Activated T-cell treated with anti-CD3 and anti-CD28 coated beads, Interleukin-2, amount 50 U/mL, for 48 hours (primary cell): ENCODE measurements at places on chromosomes 2 and 18.
A peak's percentile ranks its signal among the peaks of the same experiment; 100 is the strongest.

GRCh38 chr2:23378496-23378895 lies 6.5 kb upstream of the KLHL29 start:
- no peak for DNase-seq

- no peak for DNase-seq
Observed at GRCh38 chr2:207397917-207398655, 131.7 kb upstream of the CREB1 start.

- no peak for DNase-seq
Observed at GRCh38 chr2:215705281-215705680, 269.4 kb upstream of the FN1 start.

GRCh38 chr2:30230497-30231211 lies 680 bp upstream of the LBH start:
- peak; percentile 77 for DNase-seq

- no peak for DNase-seq
Observed at GRCh38 chr18:5964996-5965395, 69.7 kb upstream of the TMEM200C start.

GRCh38 chr2:233992513-233993217 lies 57.8 kb upstream of the SPP2 start:
- no peak for DNase-seq

DNA sequence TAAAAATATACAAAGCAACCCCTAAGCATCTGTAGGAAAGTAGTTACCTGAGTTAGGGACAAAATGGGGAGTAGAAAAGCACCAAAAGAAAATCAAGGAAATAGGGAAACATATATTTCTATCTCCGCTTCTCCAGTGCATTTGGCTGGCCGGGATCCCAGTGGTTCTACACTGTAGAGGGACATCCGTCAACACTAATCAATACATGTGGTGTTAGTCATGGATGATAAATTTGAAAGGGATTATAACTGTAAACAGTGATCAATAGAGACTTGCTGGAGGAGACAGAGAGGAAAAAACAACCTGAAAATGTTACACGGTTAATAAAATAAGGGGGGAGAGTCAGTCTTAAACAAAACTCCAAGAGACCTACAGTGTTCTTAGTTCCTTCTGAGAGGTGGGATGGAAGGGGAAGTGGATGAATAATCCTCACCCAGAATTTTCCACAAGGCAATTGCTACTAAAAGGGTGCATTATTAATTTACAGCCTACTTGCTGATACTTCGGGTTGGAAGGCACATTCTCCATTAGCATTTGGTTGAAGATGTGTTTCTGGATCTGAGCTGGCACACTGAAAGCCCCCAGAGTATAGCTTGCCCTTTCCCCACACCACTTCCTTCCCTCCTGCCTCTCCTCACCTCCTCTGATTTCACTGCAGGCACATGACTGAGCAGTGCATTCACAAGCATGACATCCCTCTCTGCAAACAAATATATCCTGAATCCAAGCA lies 530.0 kb downstream of the BCL11A start:
- DNase-seq: no peak

- DNase-seq: no peak
Observed at GRCh38 chr2:130915149-130915548, 78.4 kb downstream of the ARHGEF4 start.

- DNase-seq: no peak
Observed at GRCh38 chr18:11091746-11092145, 57.6 kb downstream of the PIEZO2 start.

GRCh38 chr2:24214880-24215279 lies 40.0 kb downstream of the FAM228A start:
- no peak for DNase-seq

DNA sequence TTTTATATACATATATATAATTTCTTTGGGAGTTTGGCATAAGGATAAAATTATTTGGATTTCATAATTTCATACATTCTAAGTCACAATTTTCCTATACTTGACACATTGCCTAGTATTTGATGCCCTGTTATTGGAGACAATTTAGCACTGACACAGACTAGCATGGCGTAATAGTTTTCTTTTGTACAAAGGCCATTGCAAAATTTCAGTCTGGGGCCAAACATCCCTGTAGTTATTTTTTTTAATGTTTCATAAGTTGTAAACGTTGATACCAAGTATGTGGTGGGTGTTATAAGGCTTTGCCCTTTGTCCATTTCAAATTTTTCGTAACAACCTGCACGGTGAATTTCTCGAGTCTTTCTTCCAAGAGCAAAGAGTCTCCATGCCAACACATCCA lies 95.7 kb upstream of the NRP2 start:
- no peak for DNase-seq

- DNase-seq: peak; percentile 63
Observed at GRCh38 chr2:98464772-98465310, 20.2 kb downstream of the INPP4A start.

DNA sequence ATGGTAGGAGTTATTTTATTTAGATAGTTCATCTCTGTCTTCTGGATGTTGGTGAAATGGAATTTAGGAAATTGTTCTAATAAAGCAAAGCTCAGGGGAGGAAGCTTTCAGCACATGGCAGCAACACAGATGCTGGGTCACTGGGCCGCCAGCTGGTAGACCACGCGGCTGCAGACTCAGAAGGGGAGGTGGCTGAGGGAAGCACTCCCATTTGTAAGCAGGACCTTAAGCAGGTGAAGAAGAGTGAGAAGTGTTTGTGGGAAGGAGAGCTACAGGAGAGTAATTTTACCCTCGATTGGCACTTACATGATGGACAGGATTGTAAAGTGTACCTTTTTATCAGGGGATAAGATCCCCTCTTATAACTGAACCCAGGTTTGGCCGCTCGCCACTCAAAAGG lies 24.4 kb downstream of the NMS start:
- no peak for DNase-seq

- DNase-seq: no peak
Observed at GRCh38 chr2:232592772-232593395, 40.5 kb upstream of the EFHD1 start.

DNA sequence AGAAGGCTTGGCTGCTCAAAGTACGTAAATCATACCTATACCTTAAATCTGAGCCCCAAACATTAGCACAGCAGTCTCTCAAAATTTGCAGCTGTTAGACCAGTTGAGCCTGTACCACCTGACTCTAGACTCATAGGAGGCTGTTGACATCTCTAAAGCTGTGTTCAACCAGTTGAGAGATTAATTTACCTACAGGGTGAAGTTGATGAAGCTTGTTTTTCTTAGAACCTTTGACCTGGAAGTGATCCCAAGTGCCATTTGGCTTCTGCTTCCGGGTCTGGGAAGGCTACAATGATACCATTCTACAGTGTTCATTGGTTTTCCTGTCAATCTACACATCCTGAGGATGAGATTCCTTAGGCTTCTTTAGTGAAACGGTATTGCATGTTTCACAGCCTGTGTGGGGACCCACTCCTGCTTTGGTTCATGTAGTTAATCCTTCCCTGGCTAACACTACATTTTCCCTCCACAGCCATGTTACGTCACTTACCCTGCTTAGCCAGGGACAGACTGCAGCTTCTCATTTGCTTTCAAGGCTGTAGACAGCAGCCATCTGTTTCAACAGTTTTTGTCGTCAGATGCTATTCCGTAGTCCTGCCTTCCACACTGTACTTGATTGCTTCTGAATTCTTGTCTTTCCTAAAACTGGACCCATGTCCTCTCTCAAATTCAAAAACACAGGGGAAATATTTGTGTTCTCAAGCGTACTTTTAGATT lies 4.7 kb upstream of the IL1RL2 start:
- no peak for DNase-seq
